ENCODE measurements at places on chromosomes 16 and 17.

DNA sequence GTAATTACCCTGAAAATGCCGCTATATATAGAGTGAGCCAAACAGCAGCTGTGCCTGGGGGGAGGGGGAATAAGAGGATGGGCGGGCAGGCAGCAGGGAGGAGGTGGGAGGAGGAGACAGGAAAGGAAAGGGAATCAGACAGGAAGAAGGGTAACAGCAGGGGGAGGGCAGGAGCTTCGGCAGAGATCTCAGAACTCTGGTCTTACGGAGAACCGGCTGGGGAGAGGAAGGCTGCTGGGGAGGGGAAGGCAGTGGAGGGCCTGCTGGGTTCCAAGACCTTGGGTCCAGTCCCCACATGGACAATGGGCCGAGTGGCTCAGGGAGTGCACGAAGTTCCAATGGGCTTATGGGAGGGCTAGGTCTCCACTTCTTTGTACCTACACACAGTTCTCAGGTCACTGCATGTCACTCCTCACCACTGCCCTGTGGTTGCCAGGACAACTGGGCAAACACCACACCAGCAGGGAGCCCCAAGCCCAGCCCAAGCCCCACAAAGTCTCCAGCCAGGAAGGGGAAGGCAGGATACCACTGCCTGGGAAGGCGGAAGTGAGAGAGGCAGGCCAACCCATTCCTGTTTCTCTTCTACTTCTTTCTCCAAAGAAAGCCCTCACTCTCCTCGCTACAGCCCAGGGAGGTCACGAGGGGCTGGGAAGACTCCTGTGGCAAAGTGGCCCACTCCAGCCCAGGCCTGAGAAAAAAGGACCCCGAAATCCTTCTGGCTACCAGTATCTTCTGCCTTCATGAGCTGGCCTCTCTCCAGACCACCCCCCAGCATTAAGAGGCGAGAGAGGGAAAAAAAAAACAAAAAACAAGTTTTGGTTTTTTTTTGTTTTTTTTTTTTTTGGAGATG lies 25.3 kb downstream of the G6PC3 start:
- peak; percentile 85 for DNase-seq

DNA sequence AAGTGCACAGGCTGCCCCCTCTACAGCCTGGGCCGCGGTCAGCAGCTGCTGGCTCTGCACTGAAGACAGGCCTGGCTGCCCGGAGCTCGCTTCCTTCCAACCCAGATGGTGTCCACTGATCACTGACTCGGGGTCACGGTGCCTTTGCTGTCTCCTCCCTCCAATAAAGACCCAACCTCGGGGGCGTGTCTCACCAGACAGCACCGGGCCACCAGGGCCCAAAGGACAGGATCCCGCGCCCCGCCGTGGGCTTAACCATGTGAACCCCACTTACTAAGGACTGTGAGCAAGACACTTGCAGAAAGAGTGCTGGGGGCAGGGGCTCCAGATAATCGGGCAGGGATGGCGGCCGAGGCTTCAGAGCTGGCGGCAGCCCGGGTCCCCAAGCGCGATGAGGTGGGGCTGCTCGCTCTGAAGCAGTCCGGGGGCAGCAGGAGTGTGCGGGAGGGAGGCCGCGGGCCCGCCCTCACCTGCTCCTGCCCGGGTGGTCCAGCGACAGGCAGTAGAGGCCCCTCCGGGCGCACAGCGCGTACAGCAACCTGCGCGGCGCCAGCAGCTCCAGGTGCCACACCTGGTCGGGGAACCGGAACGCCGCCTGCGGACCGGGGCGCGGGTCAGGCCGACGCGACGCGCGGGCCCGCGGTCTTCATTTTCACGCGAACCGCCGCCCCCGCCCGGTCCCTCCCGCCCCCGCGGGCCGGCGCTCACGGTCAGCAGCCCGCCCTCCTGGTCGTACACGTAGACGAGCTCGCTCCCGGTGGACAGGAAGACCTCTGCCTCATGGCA lies 502 bp downstream of the FAAP100 start:
- no peak for DNase-seq

GRCh38 chr17:48564188-48565021 lies 13.7 kb downstream of the HOXB4 start:
- no peak for DNase-seq

GRCh38 chr16:4358831-4359561 lies 7.9 kb upstream of the PAM16 start:
- DNase-seq: no peak

GRCh38 chr16:54397190-54397835 lies 110.7 kb upstream of the IRX3 start:
- no peak for DNase-seq

- no peak for DNase-seq
Observed at GRCh38 chr17:66813296-66813695, 21.6 kb upstream of the CACNG5 start.

DNA sequence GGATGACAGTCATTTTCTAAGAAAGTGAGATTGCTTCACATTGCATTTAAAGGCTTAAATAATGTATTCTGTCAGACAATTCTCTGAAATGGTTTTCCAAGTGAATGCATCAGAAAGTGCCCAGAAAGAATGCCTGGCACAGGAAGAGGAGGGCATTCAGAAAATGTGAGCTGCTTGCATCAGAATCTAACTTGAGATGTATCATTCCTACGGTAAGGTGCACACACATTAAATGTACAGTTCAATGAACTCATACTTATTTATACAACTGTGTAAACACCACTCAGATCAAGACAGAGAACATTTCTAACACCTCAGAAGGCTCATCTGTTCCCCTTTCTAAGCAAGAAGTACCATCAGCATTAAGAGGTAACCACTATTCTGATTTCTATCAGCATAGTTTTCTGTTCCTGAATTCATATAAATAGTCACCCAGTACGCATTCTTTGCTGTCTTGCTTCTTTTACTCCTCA lies 638.0 kb downstream of the MAF start:
- no peak for DNase-seq

DNA sequence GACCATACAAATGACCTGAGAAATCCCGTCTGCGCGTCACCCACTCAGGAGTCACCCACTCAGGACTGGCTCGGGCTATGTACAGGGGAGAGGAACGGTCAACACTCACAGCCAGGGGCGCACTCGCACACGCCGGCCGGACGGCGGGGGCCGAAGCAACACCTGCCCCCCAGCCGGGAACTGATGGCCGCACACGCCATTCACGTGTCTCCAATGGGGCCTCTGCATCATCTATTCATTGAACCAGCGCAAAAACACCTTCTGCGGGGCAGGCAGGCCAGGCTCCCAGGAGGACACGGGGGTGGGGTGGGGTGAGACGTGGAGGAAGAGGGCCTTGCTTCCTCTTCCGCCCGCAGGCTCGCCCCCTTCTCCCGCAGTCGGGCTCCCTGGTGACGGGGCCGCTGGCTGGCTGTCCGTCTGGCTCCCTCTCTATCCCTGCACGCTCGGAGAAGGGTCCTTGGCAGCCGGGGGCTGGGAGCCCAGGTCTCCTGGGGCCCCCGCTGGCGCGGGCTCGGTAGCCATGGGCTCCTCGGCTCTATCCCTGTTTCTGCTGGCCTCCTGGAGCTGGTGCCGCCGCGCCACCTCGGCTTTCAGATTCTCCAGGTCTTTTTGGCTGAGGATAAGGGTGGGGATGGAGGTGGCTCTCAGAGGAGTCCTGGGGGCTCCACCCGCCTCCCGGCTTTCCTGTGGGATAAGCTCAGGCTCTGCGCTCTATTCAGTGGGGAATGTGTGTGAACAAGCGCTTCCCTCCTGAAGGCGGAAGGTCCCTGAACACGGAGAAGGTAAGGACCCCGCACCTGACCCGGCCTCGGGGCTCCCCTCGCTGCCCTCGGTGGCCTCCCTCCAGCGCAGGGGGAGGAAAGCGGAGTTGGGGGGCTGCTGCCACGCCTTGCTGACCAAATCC lies 21.1 kb downstream of the CLUH start:
- DNase-seq: no peak

- DNase-seq: no peak
Observed at GRCh38 chr17:42623732-42624596, 14.5 kb downstream of the TUBG1 start.

- DNase-seq: no peak
Observed at GRCh38 chr17:50924800-50925199, 58.6 kb upstream of the TOB1 start.

DNA sequence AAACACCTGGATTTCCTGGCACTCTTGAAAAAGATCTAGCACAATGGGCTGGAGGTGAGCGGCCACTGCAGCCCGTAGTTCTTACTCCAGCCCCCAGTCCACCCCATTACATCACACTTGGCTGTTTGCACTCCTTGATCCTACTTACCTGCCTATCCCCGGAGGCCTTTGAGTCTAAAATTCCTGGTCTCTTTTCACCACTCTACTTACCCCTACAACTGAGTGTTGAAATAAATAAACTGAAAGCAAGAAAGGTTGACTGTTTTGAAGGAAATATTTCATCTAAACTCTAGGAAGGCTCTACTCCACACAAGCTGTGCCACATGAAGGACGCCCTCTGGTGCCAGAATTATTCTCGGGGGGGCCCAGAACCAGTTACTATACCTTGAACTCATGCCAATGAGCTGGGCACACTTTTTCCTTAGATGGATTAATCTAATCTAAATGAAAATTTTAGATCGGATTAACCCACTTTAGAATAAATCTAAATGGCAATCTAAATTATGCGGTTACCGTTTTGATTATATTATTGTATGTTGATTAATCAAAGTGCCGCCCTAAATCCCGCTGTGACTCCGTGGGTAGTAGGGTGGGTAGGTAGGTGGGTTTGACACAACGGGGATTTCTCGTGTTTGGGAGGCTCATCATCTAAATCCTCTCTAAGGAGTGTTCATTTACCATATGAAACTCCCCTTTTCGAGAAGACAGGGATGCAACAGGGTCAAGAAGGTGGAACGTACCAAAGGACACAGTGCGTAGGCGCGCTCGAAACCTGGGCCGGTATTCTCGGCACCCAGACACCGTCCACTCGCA lies 651 bp upstream of the EIF1 start:
- peak; percentile 35 for DNase-seq

GRCh38 chr16:28321700-28322411 lies 29.5 kb downstream of the SBK1 start:
- DNase-seq: no peak

DNA sequence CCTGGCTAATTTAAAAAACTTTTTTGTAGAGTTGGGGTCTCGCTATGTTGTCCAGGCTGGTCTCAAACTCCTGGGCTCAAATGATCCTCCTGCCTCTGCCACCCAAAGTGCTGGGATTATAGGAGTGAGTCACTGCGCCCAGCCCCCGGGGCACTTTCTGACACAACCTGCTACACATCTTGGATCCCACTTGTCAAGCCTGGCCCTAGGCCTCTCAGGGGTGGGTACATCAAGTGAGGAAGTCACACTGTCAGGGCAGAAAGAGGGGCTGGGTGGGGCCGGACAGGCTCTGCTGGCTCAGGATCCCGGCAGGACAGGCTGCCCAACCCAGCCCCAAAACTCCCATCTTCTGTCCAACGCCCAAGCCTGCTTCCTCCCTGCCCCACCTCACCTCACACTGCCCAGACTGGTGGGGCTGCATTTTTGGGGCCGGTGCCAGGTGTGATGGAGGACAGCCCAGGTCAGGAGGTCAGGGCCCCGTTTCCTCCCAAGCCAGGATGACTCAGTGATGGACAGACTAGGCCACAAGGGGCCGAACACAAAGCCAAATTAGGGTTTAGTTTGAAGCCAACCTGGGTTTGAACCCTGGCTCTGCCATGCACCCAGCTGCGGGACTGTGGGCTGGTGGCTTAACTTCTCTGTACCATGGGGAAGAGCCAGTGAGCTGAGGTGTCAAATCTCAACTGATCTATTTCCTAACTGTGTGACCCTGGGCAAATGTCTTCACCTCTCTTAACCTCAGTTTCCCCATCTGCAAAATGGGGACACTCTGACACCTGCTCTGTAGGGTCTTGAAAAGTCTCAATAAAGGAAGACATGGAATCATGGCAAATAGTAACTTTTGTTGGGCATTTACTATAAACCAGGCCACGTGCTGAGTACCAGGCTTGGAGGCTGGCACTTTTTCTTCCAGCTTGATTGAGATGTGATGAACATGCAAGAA lies 8.9 kb upstream of the PPL start:
- no peak for DNase-seq

- DNase-seq: no peak
Observed at GRCh38 chr17:21288571-21289017, 4.1 kb downstream of the MAP2K3 start.

GRCh38 chr17:1251866-1252608 lies 18.2 kb upstream of the BHLHA9 start:
- DNase-seq: no peak

GRCh38 chr16:11556945-11557720 lies 29.6 kb downstream of the LITAF start:
- no peak for DNase-seq

- no peak for DNase-seq
Observed at GRCh38 chr16:31466381-31466841, 5.5 kb upstream of the TGFB1I1 start.

DNA sequence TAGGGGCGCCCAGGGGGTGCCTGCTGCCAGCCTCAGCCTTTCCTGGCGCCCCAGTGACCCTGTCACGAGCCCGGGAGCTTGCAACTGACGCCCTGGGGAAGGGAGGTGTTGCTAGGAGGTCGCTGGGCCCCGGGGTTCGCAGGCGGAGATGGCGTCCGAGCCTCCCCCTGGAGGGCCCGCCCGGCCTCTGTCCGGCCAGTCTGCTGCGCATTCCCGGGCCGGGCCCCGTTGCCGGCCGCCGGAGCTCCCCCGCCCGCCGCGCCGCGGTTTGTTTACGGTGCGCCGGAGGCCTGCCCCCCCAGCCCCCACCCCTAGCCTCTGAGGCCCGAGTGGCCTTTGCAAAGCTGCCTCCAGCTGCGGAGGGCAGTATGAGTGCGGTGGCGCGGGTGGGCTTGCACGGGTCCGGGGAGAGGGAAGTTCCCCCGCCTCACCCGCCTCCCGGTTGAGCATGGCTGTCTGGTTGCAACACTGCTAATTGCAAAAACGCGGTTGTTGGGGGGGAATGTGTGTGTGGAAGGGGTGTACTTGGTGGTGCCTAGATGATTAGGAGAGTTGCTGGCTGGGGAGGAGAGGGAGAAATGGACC lies 514 bp downstream of the THRA start:
- DNase-seq: no peak

GRCh38 chr16:2963723-2964474 lies at the start of gene KREMEN2:
Gene KREMEN2 (plus strand): TSS chr16:2964275. CDS start chr16:2964521, 246 bp downstream.
- peak; percentile 22 for DNase-seq

DNA sequence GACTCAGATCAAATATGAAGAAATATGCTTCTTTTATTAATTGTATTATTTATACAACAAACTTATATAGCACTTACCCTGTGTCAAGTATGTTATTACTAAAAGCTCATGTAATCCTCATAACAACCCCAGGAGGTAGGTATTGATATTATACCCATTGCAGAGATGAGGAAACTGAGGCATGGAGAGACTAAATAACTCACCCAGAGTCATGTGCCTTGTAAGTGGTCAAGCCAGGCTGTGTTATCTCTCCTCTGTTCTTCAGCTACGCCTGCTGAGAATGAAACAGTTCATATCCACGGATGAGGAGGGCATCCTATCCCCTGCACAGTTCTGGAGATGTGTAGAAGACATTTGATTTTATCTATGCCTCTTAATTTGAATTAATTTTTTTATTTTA lies 78.1 kb downstream of the RBBP6 start:
- no peak for DNase-seq

- no peak for DNase-seq
Observed at GRCh38 chr16:84795329-84796053, 24.3 kb upstream of the CRISPLD2 start.

All from GDM1 (cell line).